ENCODE measurements at places on chromosomes 7 and 10.

- DNase-seq: no peak
Observed at GRCh38 chr10:22710139-22710745, 4.1 kb downstream of the PIP4K2A start.

DNA sequence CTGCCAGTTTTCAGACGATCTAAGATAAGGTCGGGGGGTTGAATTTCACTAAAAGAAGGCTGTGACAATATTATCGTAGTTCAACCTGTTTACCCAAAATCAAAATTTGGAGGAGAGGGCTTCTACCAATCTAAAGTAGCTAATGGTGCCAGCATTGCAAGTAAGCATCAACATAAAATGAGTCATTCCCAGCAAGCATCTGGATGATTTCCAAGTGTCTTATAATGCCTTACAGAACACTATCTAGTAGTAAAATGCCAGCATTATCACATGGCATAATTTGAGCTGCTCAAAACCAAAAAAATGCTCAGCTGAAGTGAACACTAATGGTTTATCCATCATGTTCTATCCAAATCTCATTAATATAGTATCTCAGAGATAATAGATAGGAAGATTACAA lies 1193.9 kb downstream of the DNAJB9 start:
- no peak for DNase-seq

GRCh38 chr10:3534433-3534832 lies 250.6 kb downstream of the KLF6 start:
- DNase-seq: no peak

- DNase-seq: no peak
Observed at GRCh38 chr7:74583630-74584029, 73.9 kb upstream of the GTF2I start.

- no peak for DNase-seq
Observed at GRCh38 chr7:54978364-54979116, 40.3 kb upstream of the EGFR start.

GRCh38 chr10:73872190-73872710 lies 2.1 kb downstream of the CAMK2G start:
- DNase-seq: peak; percentile 19

GRCh38 chr7:27102581-27103442 lies at the start of gene HOXA2:
HOXA2 (minus strand) TSS chr7:27102683; CDS start chr7:27102500, 183 bp downstream.
- DNase-seq: no peak

DNA sequence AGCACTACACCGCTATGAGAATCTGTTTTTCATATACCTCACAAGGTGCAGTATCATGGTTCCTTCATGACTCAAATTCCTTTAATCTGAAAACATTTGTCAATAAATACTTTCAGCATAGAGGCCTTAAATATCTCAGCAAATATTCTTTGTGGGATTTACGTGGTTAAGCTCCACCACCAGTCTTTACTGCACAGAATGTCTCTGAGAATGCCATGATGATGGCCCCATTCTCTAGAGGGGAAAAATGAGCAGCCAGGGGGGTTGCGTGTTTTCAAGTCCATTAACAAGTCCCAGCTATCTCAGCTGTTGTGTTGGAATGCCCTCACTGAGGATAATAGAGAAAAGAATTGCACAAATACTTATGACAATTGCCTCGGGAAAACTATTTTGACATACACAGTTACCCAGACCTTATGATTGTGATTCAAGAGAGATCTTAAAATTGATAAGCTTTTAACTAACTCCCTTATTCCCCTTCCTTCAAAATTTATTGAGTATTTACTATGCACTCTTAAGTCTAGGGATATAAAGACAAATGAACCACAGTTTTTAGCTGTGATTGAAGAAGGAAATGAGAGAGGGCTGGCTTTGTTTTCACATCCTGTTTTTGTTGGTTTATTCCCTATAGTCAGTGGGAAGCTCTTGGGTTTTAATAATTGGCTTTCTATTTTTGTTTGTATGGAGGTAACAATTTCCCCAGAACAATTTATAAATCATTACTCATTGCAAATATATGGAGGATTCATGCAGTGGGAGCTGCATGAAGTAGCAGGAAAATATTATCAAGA lies 176.5 kb upstream of the VWC2 start:
- no peak for DNase-seq

DNA sequence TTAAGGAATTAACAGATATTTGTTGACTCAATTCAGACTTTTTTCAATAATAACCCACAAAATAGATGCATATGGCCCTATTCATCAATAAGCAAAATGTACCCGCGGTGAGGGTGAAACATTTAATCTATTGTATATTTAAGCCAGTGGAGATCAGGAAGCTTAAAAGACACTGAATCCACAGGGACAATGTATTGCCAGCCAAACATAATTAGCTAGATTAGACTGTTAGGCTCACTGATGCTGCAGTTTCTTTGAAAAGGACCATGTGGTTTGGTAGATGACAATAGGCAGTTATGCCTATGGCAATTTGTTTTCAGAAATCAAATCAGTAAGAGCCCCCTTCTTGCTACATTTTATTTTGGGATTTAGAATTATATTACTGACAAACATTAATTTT lies 87.3 kb upstream of the PLXDC2 start:
- no peak for DNase-seq

DNA sequence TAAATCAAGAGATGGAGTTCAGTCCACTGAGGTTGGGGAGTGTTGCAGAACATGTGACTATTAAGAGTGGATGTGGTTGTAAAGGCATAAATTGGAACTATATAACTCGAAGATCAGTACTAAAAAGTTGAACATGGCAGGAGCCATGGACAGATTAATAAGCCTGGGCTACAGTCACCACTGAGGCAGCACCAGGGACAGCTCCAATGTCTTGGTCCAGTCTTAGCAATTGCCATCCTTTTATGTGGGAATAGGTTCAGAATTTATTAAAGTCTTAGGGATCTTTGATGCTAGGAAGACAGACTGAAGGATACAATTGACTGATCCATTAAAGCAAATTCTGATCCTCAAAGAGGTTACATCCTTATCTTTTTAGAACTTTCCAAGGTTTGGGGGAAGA lies 156.6 kb downstream of the ADRA2A start:
- DNase-seq: no peak

- no peak for DNase-seq
Observed at GRCh38 chr10:76324283-76324682, 892.9 kb downstream of the LRMDA start.

GRCh38 chr7:155338632-155339320 lies 41.1 kb downstream of the INSIG1 start:
- no peak for DNase-seq

DNA sequence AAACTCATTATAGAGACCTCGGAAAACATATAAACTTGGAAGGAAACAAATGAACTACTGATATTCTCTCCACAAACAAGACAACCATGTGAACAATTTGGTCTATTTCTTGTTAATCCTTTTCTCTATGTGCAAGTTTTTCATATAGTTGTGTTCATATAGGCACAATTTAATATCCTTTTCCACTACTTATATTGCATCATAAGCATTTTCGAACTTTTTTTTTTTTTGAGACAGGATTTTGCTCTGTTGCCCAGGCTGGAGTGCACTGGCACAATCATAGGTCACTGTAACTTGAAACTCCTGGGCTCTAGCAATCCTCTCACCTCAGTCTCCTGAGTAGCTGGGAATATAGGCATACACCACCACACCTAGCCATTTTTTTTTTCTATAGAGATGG lies 5.2 kb downstream of the PEX1 start:
- DNase-seq: no peak

DNA sequence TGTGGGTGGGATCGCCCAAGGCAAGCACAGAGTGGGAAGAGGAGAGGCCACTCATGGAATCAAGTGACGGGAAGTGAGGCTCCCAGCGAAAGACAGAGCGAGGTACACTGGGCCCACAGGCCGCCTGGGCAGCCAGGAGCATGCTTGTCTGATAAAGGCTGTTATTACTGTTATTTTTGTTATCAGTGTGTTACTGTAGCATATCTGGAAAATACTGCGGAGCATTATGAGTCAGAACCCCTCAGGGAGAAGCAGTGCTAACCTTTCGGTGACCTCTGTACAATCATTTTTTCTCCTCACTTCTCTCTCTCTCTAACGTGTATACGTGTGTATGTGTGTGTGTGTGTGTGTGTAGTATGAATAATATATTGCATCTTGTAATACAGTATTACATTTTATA lies 3.8 kb upstream of the TCERG1L start:
- DNase-seq: no peak

DNA sequence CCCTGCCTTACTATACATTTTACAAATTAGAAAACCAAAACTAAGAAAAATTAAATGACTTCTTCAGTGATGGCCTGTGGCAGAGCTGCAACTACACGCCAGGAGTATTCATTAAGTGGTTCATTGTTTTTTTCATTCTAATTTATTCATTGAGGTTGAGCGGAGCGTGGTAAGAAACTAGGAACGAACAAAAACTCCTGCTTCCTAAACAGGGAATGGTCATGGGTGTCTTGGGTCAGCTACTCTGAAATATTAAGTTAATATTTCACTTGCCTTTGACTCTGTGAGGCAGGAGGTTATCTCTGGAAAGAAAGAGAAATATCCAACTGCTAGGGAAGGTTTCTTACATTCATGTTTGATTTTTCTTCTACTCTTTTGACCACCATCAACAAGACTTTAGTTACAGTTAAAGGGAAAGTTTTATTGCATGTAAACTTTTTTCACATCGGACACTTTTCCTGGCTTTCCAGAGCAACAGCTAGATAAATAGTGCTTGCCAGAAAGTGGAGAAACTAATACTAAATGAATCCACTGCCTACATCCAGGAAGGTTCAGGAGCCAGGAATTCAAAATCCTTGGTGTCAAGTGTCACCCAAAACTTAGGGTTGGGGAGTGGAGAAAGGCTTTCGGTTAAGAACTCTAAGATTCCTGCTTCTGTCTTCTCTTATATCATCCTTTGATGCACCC lies 896 bp upstream of the GNG11 start:
- DNase-seq: no peak

DNA sequence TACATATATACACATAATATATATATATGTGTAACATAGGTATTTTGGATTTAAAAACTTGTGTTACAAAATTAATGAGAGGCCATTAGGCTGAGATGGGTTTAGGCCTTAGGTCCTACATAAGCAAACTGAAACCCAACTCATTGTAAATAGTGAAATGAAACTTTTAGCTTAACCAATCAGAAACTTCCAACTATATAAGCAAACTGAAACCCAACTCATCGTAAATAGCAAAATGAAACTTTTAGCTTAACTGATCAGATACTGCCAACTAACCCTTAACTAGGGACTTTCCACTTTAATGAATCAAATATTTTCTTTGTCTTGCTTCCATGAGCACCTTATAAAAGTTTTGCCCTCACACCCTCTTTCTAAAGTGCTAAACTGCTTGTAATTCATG lies 17.3 kb upstream of the SAMD9L start:
- no peak for DNase-seq

DNA sequence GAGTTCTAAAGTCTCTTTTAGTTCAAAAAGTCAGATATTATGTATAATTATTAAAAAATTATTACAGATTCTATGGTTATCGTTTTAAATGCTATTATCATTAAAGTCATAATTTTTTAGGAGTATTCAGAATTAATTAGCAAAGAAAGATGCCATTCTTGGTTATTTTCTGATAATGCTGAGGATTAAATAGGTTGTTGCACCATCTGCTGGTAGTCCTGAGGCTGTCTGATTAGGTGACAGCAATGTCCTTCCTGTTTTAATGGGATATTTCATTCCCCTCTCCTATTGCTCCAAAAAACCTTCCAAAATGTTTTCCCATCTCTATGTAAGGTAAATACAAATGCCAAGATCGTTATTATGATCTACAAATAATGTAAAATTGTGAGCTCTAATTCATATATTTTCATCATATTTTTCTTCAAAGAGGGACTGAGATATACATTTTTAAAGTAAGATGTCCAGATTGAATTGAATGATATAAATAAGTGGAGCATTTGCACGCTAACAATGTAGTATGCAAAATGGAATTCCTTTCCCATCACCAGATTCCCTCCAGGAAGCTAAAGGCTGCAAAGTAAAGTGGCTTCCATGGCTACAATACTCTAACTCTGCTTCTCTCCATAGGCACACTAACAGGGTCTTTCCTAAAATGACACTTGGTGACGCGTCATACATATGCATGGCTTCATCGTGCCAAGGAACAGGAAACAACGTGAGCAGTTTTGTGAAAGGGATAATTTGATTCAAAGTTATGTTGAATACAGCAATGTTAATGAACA lies 58.8 kb upstream of the AKR1E2 start:
- no peak for DNase-seq

GRCh38 chr10:86730227-86730626 lies 26.2 kb upstream of the BMPR1A start:
- no peak for DNase-seq

DNA sequence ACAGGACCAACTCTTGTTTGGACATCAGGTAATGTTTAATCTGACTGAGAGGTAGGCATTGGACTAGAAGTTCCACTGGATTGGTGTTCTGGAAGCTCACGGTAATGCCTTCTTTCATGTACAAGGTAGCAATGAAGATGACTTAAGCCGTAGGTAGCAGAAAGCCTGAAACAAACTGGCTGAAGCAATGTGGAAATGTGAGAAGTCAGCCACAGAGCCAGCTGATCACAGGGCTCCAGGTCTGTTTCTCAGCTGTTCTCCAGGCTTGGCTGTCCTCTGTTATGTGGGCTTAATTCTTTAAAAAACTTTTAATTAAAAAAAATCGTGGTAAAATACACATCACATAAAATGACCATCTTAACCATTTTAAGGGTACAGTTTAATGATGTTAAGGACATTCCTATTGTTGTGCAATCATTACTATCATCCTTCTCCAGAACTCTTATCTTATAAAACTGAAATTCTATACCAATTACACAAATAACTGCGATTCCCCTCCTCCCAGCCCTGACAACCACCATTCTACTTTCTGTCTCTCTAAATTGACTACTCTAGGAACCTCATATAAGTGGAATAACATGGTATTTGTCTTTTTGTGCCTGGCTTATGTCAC lies 101.4 kb upstream of the ZNF32 start:
- no peak for DNase-seq

- no peak for DNase-seq
Observed at GRCh38 chr7:121919986-121920385, 47.0 kb downstream of the PTPRZ1 start.

GRCh38 chr10:59373071-59373470 lies 10.7 kb upstream of the FAM13C start:
- DNase-seq: no peak

- no peak for DNase-seq
Observed at GRCh38 chr10:78794736-78795455, 273.9 kb upstream of the ZMIZ1 start.

DNA sequence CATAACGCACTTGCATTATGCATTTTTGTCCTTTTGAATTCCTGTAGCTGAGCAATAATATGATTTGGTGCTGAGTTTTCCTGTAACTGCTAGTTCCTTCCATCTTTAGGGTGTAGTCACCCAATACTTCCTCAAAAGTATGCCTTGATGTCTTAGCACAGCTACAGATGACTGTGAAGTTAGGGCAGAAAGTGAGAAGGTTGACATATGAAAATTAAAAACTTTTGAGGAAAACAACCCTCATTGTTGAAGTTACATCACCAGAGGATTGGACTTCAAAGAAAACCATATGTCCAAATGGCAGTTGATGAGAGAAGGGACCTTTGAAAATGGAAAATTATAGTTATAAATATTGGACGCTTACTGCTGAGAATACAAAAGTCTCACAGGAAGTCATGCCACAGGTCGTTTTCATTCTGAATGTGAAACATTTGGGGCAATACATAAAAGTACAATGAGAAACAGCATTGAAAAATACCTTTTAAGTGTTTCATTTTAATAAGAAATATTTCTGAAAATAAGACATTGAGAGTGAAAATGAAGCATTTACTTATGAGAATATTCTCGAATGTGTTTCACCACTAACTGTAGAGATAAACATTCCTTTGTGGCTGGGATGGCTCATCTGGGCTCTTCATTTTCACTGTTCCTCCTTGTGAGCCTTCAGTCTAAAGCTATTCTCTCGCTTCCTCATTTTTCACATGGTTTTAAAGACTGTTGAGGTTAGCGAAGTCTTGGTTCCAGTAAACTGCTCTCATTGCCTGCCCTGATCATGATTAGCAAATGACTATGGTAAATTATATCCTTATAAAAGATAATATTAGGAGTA lies 61.4 kb upstream of the NME8 start:
- DNase-seq: no peak

Measured in nucleus accumbens (tissue), 56 donors.